ENCODE measurements at places on chromosomes 5 and 9.
A peak's percentile ranks its signal among the peaks of the same experiment; 100 is the strongest.

DNA sequence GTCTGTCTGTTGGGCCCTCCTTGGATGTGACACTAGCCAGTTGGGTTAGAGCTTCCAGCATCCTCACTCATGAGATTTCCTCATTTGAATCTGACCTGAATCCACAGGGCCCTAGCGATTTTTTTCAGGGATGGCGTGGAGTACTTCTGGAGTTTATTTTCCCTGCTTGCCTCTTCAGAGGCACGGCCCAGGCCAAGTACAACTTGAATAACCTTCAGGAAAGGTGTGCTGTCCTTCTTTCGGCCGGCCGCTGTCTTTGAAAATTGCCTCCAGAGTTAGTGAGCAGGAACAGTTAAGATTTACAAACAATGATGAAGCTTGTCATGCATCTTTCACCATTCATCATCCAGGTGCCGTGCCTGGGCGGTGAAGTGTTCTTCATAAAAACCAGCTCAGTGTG lies 49.5 kb upstream of the DMRT3 start:
- DNase-seq = no peak

- no peak for DNase-seq
Measured at GRCh38 chr5:91095786-91096385, 287.2 kb downstream of the ARRDC3 start.

- no peak for DNase-seq
Measured at GRCh38 chr9:20925256-20926045, 106.0 kb downstream of the HACD4 start.

DNA sequence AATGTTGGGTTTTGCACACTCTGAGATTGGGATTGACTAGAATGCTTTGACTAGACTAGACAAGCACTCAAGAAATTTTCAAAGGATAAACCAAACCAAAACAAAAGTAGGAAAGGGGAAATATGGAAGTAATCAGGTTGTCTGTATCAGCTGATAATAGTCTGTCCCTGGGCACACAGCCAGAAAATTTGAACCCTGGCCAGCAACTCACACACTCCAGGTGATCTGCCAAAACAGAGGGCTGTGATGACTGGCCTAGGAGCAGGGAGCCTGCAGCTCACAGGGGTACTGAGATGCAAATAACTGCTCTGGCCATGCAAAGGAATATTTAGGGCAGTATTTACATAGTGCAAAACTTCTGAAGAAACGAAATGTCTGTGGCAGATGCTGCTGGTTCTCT lies 112.3 kb upstream of the SMIM23 start:
- DNase-seq = no peak

DNA sequence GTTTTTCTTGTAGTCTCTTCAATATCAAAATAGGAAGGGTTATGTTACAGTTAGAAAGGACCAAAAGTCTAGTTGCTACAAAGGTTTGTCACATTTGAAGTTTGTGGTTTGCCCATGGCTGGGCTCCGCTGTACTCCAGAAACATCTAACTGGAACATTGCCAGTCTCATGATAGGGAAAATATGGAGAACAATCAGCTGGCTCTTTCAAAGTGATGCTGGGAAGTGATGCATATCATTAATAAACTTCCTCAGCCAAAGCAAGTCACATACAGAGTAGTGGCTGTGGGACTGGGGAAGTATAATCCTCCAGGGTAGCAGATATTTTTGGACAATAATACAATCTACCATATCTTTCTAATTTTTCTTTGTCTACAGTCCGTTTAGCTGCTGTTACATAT lies 8.8 kb downstream of the BTF3 start:
- DNase-seq = no peak

DNA sequence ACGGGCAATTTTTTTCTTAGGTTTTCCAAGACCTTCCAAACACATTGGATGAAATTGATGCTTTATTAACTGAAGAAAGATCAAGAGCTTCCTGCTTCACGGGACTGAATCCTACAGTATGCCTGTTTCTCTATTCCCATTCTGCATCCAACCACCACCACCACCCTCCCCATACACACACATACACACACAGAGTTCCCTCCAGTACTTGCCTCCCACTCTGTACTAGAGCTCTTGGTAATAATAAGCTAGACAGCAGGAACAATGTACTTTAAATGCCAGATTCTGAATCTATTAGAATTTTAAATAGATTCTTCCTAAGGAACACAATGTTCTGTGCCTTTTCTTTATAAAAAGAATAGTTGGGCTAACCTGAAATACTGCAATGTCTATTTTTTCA lies 67.4 kb downstream of the KLF9 start:
- no peak for DNase-seq

DNA sequence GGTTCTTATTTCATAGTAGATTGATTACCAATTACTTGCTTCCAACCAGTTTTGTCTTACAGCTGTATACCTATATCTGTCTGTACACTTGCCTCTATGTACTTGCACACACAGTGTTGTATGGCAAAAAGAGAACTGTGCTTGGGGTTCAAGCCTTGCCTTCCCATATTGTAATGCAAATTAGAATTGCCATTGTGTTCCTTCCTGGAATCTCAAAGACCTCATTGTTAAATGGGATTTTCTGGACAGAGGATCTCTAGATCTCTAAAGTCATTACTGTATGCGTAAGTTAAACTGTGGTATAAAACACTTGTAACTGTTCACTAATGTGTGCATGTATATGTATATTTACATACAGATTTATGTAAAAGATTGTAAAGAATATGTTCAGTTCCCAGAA lies 428.8 kb downstream of the CAAP1 start:
- DNase-seq = no peak

GRCh38 chr9:83512621-83513020 lies 25.6 kb downstream of the FRMD3 start:
- no peak for DNase-seq

DNA sequence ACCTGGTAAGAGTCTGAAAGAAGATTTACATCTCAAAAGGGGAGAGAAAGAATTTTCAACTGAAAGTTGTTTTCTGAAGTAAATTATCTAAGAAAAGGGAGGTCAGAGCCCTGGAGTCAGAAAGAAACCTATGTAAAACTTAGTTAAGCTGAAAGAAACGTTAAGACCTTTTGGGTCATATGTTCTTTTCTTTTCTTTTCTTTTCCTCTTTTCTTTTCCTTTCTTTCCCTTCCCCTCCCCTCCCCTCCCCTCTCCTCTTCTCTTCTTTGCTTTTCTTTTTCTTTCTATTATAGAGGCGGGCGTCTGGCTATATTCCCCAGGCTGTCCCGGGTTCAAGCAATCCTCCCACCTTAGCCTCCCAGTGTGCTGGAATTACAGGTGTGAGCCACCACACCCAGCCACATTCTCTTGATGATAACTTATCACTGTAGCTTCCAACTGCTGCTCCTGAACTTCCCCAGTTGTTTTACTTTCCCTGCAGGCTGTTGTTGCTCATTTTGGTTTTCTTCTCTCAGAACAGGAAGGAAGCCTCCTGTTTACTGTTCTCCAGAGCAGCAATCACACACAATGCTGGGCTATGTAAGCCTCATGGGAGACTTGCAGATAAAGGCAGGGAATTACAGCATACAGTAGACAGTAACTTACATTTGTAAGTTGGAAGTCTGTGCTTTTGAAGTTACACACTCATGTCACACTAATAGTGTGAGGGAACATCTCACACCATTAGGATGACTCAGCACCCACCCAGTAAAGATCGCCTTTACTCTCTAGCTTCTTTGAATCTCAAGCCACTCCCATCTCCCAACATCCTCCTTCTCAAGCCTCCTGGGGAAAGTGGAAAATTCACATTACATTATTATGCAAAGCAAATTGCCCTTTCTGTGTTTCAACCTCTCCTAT lies 2216.6 kb upstream of the WWC1 start:
- DNase-seq = no peak

DNA sequence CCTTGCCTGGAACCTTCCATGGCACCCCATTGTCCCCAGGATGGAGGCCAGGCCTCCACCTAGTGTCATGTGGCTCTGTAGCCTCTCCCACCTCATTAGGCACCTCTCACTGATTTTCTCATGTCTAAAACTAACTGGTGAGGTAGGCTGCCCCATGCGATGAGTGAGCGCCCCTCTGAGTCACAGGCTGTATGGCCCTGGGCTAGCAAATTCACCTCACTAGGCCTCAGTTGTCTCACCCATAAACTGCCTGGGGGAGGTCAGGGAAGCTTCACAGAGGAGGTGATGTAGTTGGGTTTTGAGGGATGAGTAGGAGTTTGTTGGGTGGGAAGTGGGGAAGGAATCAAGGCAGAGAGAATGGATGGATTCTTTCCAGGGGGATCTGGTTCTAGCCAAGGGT lies 8.8 kb downstream of the RXRA start:
- DNase-seq = no peak

DNA sequence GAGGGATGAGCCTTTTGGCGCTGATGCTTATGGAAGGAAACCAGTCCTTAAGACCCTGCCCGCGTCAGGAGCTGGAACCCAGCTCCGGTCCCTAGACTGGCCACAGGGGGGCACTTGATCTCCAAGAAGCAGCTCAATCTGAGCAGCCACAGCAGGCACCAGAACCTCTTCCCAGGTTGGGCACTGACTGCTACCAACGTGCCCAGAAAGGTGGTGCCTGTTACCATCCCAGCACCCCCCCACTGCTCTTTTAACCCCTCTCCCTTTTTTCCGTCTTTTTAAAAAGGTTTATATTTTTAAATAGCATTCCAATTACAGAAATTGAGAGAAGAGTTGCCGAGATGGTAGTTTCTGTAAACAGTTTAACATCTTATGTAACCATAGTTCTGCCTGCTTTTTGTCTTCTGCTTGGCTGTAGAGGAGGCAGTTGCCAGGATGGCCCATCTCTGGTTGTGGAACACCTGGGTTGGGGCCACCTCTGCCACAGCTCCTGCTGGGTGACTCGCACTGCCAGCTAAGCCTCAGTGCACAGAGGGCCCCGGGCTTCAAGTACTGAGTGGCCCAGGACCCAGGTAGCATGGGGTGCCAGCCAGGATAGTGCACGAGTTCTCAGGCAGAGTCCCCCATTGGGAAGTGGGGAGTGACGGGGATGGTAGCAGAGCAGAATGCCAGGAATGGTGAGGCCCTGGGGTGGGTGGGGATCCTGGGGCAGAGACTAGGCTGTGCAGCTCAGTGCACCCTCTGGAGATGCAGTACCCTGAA lies 62.8 kb downstream of the PFDN1 start:
- peak; percentile 30 for DNase-seq

DNA sequence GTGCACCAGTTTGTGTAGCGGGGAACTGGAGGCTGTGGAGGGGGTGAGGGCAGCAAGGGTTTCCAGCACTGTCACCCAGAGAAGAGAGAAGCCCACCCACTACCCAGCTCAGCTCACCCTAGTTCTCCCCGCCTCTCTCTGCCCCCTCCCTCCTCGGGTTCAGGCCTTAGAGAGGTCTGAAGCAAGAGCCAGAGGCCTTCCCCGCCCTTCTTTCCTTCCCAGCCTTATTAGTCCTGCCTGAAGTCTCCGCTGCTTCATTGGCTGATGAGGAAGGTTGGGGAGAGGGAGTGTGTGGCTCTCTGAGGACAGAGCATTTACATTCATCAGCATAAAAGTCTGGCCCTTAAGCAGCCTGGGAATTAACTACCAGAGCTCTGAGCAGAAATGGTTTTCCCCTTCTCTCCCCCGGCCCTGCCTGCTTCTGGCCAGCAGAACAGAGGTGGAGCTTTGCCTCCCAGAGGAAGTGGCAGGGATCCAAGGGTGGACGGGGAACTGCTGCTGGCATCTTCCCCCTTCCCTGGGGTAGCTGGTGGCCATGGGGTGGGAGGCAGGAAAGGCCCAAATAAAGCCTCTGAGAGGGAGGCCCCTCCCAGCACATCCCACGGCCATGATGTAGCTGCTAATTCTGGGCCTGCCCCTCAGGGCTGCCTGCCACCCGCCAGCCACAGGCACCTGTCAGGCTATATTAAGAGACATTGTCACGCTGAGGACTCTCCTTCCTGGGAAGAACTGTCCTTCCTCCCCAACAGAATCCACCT lies 4.1 kb downstream of the DNAJB5 start:
- no peak for DNase-seq

- no peak for DNase-seq
Measured at GRCh38 chr9:111831371-111832108, 36.8 kb upstream of the SHOC1 start.

GRCh38 chr5:100904259-100904861 lies 1.3 kb upstream of the ST8SIA4 start:
- DNase-seq = no peak

DNA sequence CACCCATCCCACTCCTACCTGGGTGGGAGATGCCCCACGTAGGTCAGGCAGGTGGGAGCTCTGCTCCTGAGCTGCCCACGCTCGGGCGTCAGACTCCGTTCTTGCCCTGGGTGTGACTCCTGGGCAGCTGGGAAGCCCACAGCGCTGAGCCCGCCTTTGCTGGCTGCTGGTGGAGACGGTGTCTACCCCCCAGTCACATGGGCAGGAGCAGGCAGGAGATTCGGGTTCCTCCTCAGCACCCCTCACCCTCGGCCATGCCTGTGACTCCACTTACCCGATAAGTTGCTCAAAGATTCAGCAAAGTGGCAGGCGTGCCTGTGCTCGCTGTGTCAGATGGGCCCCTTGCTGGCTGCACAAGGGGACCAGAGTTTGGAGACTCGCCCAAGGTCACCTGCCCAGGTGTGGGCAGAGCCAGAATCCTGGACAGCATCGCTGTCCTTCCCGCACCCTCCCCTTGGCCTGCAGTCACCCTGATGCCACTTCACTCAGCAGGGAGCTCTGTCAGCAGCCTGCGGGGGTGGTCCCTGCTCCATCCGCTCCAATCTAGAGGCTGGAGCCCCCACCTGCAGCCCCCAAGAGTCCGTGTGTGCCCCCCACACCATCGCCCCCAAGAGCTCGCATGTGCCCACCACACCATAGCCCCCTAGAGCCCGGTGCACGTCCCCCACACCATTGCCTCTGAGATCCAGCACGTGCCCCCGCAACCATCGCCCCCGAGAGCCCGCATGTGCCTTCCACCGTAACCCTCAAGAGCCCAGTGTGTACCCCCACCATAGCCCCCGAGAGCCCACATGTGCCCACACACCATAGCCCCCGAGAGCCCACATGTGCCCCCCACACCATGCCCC lies 4.2 kb downstream of the LCN1 start:
- no peak for DNase-seq

GRCh38 chr9:18422296-18423036 lies 51.5 kb upstream of the ADAMTSL1 start:
- no peak for DNase-seq

- no peak for DNase-seq
Measured at GRCh38 chr5:140293091-140293848, 9.6 kb downstream of the PFDN1 start.

GRCh38 chr5:133552925-133553525 lies 59.3 kb downstream of the FSTL4 start:
- peak; percentile 34 for DNase-seq

- DNase-seq = no peak
Measured at GRCh38 chr5:111384220-111384619, 128.1 kb downstream of the STARD4 start.

GRCh38 chr9:37155601-37156000 lies 35.2 kb downstream of the ZCCHC7 start:
- no peak for DNase-seq

DNA sequence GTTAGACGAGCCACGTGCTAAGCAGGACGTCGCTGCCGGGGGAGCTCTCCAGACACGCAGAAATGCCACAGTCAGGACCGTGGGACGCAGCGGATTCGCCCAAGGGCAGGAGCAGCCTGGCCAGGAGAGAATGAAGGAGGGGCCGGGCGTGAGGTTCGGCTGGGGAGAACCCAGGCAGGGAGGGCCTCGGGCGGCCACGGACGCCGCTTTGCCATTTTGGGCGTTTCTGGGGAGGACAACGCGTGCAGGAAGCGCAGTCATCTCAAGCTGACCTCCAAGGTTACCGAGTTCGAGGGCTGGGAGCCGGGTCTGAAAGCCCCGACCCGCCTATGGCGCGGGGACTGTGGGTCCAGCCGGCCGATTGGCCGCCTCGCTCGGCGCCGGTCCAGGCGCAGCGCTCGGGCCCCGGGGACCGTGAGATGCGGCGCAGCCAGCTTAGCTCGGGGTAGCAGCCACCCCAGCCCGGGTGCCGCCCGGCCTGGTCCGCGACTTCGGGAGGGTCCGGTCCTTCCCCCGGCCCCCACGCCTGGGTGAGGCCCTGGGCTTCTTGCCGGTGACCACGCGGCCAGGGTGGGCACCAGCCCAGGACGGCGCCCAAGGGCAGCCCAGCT lies 760 bp upstream of the MAN1B1 start:
- DNase-seq = no peak
